ENCODE measurements at places on chromosomes 1 and 21.

DNA sequence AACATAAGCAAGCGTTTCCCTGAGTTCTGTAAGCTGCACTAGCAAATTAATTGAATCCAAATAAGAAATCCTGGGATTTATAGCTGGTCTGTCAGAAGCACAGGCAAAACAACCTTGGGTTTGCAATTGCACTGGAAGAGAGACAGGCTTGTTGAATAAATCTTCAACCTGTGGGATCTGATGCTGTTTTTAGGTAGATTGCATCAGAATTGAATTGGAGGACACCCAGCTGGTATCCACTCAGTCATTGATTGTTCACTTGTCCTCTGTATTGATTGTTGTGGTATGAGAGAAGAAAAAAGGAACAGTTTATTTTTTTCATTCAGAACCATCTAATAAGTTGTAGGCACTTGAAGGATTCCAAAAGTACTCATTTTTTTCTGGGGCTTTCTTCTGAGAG lies 497.4 kb downstream of the SIPA1L2 start:
- DNase-seq = no peak

DNA sequence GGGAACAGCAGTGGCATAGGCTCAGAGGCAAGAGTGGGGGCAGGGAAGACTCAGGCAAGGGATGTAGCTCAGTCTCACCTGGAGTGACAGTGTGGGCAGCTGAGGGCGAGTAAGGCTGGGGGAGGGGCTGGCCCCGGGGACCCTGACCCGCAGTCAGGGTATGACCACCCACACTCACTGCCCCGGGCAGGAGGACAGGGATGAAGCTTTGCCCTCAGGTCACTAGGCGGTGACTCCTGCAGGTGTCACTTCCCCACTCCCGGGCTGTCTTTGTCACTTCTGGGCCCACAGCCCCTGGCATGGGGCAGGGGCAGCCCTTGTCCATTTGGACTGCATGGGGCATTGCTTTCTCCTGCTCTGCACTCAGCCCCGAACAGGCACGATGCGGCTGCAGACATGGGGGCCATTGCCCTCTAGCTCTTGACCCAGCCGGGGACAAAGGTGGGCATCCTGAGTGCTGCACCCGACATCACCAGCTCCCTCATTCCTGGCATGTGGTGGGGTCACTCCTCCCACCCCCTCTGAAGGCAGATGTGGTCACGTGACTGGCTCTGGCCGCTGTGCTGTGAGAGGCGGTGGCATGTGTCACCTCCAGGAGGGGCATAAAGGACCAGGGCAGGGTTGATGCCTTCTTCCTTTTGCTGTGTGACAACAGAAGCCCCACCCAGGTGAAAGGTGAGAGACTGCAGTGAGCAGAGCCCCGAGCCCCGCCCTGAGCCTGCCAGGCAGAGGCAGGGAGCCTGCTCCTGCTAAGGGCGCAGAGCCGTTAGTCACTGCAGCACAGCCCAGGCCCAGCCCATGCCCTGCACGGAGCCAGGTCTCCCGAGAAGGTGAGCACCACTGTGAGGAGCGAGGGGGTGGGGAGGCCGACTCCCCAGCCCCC lies 66.0 kb downstream of the MATN1 start:
- DNase-seq = no peak

DNA sequence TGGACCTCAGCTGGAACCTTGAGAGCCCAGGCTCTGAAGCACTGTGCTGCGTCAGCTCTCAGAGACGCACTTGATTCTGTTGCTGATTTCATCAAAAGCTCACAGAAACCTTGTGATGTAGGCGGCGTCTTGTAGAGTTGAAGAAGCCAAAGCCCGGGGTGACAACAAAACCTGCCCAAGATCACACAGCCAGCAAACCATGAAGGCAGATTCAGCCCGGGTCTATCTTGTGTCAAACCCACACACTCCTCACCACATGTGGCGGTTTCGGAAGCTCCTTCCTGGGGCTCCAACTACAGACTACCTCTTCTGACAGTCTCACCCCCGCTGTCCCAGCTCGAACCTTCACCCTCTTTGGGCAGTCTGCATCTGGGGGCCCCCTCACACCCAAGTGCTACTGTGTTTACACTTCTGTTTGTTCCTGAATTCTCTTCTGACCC lies 50.4 kb downstream of the TENT5C start:
- DNase-seq = no peak

DNA sequence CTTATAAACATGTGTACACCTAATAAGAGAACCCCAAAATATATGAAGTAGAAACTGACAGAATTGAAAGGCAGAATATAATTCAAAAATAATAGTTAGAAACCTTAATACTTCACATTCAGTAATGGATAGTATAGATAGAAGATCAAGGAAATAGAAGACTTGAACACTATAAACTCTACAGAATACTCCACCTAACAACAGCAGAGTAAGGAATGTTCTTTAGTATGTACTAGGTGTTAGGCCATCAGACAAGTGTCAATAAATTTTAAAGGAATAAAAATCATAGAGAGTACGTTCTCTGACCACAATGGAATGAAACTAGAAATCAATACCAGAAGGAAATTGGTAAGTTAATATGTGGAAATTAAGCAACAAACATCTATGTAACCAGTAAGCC lies 16.6 kb downstream of the ZNF644 start:
- no peak for DNase-seq

- no peak for DNase-seq
Measured at GRCh38 chr1:94239796-94240195, 2.4 kb upstream of the ARHGAP29 start.

Data from AML-193 (cell line).